ENCODE measurements at places on chromosomes 3 and 15.
A peak's percentile ranks its signal among the peaks of the same experiment; 100 is the strongest.

DNA sequence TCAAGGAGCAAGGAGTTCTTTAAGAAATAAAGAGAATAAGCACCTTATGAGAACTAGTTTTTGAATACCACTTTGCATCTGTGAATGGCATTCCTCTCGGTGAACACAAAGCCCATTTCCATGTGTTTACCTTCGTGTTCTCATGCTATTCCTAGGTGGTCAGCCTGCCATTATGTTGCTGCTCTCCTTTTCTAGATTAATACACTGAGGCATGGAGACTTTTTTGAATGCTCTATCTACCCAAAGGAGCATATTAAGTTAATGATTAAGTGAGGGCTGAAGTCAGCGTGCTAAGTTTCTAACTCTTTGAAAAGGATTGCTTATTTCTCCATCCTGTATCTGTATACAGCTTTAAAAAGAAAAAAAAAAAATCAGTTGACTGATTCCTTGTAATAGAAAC is 394.5 kb downstream of the MECOM start:
- no peak for DNase-seq

- peak; percentile 99 for DNase-seq
Observed at GRCh38 chr3:73602170-73602569, 22.6 kb downstream of the PDZRN3 start.

DNA sequence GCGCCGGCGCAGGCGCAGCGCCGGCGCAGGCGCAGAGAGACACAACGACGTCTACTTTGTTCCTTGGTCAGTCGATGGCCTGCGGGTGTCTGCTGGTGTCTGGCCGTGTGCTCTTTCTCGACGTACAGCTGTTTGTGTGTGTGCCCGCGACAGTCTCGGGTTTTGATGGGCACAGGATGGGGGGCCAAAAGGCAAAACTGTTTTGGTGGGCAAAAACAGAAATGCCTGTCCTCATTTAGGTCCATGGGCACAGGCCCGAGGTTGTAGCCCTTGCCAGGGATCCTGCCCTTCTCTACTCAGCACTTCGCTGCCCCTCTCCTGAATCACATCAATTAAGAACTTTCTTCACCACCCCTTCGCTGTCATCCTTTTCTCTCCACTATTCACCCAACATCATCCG is 184.8 kb upstream of the CHL1 start:
- no peak for DNase-seq

DNA sequence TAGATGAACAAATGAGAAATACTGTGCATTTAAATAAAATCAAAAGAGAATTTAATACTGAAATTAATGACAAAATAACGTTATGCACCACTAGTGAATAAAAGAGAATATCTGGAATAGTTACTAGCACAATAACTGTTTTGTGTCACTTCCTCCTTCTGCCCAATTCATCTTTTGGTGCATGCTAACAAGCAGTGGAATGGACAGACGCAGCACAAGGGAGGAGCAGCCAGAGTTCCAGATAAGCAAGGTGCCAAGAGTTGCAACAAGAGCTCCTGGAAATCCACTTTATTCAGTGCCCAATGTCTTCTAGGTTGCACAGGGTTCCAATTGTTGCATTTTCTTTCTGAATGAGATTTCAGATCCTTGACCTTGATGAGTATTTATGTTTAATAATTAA is 66.5 kb upstream of the PLXND1 start:
- DNase-seq: no peak

DNA sequence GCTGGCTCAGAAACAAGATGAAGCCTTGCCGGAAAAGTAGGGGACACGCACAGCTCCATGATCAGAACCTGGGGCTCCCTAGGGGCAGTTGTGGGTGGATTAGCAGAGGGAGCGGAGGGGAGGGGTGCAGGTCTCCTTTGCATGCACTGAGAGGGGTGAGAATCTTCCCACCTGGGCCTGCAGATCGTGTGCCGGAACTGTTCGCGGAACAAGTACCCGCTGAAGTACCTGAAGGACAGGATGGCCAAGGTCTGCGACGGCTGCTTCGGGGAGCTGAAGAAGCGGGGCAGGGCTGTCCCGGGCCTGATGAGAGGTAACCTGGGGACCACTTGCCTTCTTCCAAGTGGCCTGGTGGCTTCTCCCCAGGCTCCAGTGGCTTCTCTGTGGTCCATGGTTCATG is 24.5 kb upstream of the NR2C2 start:
- DNase-seq: no peak

GRCh38 chr3:128399221-128399915 is 67.3 kb downstream of the DNAJB8 start:
- no peak for DNase-seq

DNA sequence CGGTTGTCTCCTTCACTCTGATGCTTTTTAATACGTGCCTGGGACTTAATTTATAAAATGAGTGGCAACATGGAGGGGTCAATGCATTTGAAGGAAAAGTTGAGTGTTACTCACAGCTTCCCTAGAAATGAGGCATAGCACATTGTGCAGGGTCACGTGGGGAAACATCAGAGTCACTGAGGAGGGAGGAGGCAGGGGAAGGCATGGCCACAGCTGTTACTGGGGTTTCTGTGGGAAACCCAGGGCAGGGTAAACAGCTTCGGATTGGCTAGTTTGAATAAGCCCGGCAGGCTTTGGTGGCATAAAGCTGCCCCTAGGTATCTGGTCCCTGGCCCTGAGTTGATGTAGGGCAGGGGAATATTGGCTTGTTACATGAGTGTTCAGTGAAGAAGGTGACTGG is 98.9 kb upstream of the ST8SIA2 start:
- DNase-seq: no peak

DNA sequence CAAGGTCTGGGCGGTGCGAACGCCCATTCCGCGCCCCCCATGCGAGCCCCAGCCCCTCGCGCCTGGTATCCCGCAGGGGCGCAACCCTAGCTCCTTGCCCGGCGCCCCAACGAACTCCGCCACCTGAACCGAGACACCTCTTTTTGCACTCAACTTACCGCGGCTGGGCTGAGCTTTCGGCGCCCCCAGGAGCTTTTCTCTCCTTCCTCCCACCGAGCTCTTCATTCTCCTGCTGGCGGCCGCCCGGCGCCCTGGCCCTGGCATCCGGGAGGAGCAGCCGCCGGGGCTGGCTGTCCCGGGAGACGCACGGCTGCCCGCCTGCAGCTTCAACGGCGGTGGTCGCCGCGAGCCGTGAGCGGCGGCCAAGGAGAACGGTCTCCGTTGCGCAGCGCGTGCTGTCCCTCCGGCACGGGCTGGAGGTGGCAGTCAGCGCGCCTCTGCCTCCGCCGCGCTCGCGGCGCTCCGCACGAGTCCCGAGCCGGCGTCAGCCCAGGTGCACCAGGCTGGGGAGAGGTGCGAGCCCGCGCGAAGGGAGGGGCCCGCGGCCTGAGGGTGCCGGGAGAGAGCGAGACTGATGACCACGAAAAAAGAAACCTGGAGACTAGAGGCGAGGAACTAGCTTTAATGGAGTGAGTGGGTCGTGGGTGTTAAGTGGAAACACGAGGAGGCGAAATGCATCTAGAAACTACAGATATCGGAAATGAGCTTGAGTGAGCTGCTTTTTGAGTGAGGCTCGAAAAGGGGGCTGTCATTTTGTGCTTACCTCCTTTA is 621.5 kb upstream of the ZNF385D start:
- DNase-seq: peak; percentile 5
